Aorta (tissue), 5 donors: ENCODE measurements at places on chromosomes 7 and 10. TPM values are rescaled to one million over a fixed set of nuclear protein-coding genes. Genes with fewer than 3 reads are reported as not detected.
A peak's percentile ranks its signal among the peaks of the same experiment; 100 is the strongest.

DNA sequence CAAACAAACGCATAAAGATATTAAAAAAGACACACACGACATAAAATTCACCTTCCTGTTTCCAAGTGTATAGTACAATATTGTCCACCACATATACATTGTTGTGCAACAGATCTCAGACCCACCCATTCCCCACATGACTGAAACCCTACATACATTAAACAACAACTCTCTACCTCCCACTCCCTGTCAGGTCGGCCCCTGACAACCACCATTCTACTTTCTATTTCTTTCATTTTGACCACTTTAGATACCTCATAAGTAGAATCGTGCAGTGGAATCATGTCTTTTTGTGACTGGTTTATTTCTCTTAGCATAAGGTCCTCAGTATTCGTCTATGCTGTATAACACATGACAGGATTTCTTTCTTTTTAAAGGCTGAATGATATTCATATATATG is 320.5 kb downstream of the BBS9 start:
- no peak for DNase-seq
- H3K36me3 ChIP-seq, result no peaks in the 10 kb centered on the region
- H3K27ac ChIP-seq, result no peak overlapping the region
- no peak overlapping the region for H3K4me3 ChIP-seq
- H3K27me3 ChIP-seq, result no peaks in the 10 kb centered on the region

DNA sequence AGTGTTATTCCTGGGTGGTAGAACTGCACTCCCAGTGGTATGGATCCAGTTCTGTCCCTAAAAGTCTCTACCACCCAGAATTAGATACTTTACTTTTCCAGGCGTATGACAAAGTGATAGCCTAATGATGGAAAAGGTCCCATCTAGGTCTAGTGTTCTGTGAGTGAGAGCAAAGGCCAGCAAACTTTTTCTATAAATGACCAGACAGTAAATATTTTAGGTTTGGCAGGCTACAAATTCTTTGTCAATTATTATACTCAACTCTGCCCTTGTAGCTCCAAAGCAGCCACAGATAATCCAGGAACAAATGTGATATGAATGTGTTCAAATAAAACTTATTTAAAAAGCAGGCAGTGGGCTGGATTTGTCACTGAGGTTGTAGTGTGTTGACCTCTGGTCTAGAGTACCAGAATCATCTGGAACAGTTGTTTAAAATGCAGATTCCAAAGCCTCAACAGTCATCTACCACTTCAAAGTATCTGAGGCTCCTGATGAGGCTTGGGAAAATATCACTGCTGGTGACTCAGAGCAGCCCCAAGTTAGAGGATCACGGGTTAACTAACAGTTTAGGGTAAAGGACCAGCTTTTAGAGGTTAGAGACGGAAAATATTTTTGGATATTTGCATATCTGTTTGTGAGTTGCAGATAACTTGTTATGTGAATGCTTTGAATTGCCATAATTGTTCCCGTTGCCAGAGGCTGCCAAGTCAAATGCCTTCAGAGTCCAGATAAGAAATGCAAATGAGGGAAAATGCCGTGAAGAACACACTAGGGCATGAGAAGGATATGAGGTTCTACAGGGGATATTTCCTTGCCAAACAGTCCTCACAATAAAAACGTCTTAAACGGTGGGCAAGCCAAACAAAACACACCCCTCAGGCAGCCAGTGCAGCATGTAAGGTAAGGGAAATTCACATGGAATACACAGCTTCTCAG is 19.4 kb downstream of the NRAP start:
- DNase-seq, result no peak
- H3K36me3 ChIP-seq, result no peaks in the 10 kb centered on the region
- peaks cover 2% of the 10 kb centered on the region for H3K4me1 ChIP-seq
- no peaks in the 10 kb centered on the region for H3K27me3 ChIP-seq
- H3K4me3 ChIP-seq, result no peak overlapping the region
- H3K27ac ChIP-seq, result no peak overlapping the region

GRCh38 chr7:39560408-39560807 is 5.8 kb upstream of the YAE1 start:
- no peak for DNase-seq
- H3K4me1 ChIP-seq, result no peaks in the 10 kb centered on the region
- H3K36me3 ChIP-seq, result no peaks in the 10 kb centered on the region
- H3K4me3 ChIP-seq, result no peak overlapping the region

GRCh38 chr10:132306864-132307751 is 642 bp downstream of the STK32C start:
- H3K36me3 ChIP-seq, result no peaks in the 10 kb centered on the region
- no peak overlapping the region for H3K27ac ChIP-seq
- H3K4me1 ChIP-seq, result no peaks in the 10 kb centered on the region
- DNase-seq, result peak; percentile 59
- H3K4me3 ChIP-seq, result peak overlapping the region; percentile 39
- no peaks in the 10 kb centered on the region for H3K27me3 ChIP-seq

GRCh38 chr10:94327649-94328048 is 35.1 kb downstream of the NOC3L start:
- H3K27me3 ChIP-seq, result no peaks in the 10 kb centered on the region
- no peak for DNase-seq
- H3K27ac ChIP-seq, result no peak overlapping the region
- H3K4me3 ChIP-seq, result no peak overlapping the region
- H3K4me1 ChIP-seq, result peaks cover 3% of the 10 kb centered on the region

DNA sequence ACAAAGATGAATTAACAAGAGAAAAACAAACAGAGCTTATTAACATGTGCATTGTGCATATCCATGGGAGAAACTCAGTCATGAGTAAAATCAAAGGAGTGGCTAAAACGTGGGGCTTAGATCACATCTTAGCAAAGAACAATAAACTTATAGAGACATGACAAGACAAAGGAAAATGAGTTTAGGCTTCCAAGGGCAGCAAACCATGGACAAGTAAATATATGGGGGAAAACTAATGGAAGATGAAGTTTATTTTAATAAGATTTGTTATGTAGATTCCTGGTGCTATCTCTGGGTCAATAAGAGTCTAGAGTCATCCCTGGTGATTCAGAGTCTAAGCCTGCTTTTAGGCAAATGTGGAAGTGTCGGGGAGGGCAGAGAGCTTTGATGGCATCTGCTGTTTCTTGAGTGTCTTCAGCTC is 87.2 kb upstream of the PLPP4 start:
- no peaks in the 10 kb centered on the region for H3K36me3 ChIP-seq
- no peak overlapping the region for H3K27ac ChIP-seq
- no peak overlapping the region for H3K4me3 ChIP-seq
- no peaks in the 10 kb centered on the region for H3K4me1 ChIP-seq
- no peaks in the 10 kb centered on the region for H3K27me3 ChIP-seq

The OR6B1 gene
- not detected for total RNA-seq

- H3K27ac ChIP-seq, result peak within 1 kb of the TSS; percentile 82
- DNase-seq, result peak; percentile 98
- peak within 1 kb of the TSS; percentile 97 for H3K4me3 ChIP-seq
- H3K27me3 ChIP-seq, result no peaks in the 10 kb centered on the region
- no peaks in the 10 kb centered on the region for H3K36me3 ChIP-seq
These were observed at the start of gene TBC1D12 for GRCh38 chr10:94402204-94402842. Gene TBC1D12, plus strand, starts transcription at chr10:94402541. Its CDS starts 73 bp downstream, at chr10:94402614.

GRCh38 chr10:116138897-116139296 is 134.1 kb downstream of the GFRA1 start:
- H3K27ac ChIP-seq, result no peak overlapping the region
- no peaks in the 10 kb centered on the region for H3K4me1 ChIP-seq
- no peaks in the 10 kb centered on the region for H3K27me3 ChIP-seq
- DNase-seq, result no peak

- H3K4me3 ChIP-seq, result no peak overlapping the region
- no peaks in the 10 kb centered on the region for H3K4me1 ChIP-seq
- H3K27ac ChIP-seq, result no peak overlapping the region
These were observed 154.3 kb downstream of the ELAPOR2 start for GRCh38 chr7:86904949-86905834.

- H3K27ac ChIP-seq, result no peak overlapping the region
- H3K4me3 ChIP-seq, result no peak overlapping the region
- H3K36me3 ChIP-seq, result no peaks in the 10 kb centered on the region
- DNase-seq, result no peak
These were observed 36.8 kb downstream of the JCAD start for GRCh38 chr10:30022590-30022989.

- H3K27me3 ChIP-seq, result no peaks in the 10 kb centered on the region
- H3K4me3 ChIP-seq, result no peak overlapping the region
- no peak for DNase-seq
- H3K4me1 ChIP-seq, result no peaks in the 10 kb centered on the region
- no peak overlapping the region for H3K27ac ChIP-seq
These were observed 763.3 kb downstream of the SORCS1 start for GRCh38 chr10:106401161-106401560.

The SH2D4B gene
- total RNA-seq, result 0.52 TPM

The ASAH2 gene
- 5.2 TPM for total RNA-seq

DNA sequence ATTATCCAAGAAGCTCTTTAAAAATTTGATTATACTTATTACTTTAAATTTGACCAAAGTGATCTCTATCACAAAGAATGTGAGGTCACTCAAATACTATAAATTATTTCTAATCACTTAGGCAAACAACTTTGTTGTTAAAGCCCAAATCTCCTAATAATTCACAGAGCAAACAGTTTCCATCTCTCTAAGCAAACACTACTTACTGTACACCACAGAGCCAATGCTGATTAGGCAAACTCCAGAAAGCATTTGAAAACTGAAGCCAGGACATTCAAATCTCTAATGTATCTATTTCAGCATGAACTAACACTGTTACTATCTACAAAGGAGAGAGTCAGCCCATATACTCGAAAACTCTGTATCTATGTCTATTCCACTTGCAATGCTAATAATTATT is 107.1 kb downstream of the RNF32 start:
- H3K4me3 ChIP-seq, result no peak overlapping the region
- H3K36me3 ChIP-seq, result no peaks in the 10 kb centered on the region
- H3K4me1 ChIP-seq, result no peaks in the 10 kb centered on the region
- no peaks in the 10 kb centered on the region for H3K27me3 ChIP-seq
- no peak for DNase-seq
- H3K27ac ChIP-seq, result no peak overlapping the region

- no peak for DNase-seq
- H3K27ac ChIP-seq, result no peak overlapping the region
- H3K36me3 ChIP-seq, result no peaks in the 10 kb centered on the region
- no peaks in the 10 kb centered on the region for H3K27me3 ChIP-seq
- no peaks in the 10 kb centered on the region for H3K4me1 ChIP-seq
These were observed 12.3 kb downstream of the LRIT2 start for GRCh38 chr10:84213076-84213475.

DNA sequence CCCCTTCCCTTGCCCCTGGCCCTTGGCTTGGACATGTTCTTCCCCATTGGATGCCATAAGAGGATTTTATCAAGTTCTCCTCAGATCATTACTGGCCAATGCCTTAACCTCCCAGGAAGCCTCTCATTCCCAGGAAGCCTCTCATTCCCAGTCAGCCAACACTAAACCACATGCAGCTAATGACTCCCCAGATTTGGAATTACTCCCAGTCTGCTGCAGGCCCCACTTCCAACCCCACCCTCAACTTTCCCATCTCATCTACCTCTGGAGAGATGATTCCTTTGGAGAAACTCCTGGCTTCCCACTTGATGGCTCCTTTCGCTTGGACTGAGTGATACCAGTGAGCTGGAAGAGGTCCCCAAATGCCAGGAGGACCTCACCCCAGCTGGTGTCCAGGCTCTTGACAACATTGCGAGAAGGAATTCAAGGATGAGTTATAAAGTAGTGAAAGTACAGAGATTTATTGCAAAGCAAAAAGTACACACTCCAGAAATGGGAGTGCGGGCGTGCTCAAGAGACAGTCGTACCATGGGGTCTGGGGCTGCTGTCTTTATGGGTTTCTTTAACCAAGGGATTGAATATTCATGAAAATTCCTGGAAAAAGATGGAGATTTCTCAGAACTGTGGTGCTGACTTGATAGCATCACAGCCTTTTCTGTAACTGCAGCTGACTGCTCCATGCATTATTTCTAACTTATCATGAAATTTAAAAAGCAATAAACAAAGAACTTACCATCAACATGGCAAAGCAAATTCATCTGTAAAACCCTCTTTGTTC is 117.2 kb upstream of the ADCY1 start:
- no peaks in the 10 kb centered on the region for H3K4me1 ChIP-seq
- H3K4me3 ChIP-seq, result no peak overlapping the region
- H3K27me3 ChIP-seq, result no peaks in the 10 kb centered on the region
- H3K27ac ChIP-seq, result no peak overlapping the region

GRCh38 chr10:62583876-62584615 is 209.9 kb downstream of the ZNF365 start:
- H3K27me3 ChIP-seq, result no peaks in the 10 kb centered on the region
- H3K4me1 ChIP-seq, result no peaks in the 10 kb centered on the region
- H3K27ac ChIP-seq, result no peak overlapping the region
- no peaks in the 10 kb centered on the region for H3K36me3 ChIP-seq

GRCh38 chr7:55508221-55509011 is 63.9 kb downstream of the VOPP1 start:
- H3K27me3 ChIP-seq, result no peaks in the 10 kb centered on the region
- H3K27ac ChIP-seq, result no peak overlapping the region
- H3K4me1 ChIP-seq, result no peaks in the 10 kb centered on the region
- no peak for DNase-seq
- no peaks in the 10 kb centered on the region for H3K36me3 ChIP-seq

DNA sequence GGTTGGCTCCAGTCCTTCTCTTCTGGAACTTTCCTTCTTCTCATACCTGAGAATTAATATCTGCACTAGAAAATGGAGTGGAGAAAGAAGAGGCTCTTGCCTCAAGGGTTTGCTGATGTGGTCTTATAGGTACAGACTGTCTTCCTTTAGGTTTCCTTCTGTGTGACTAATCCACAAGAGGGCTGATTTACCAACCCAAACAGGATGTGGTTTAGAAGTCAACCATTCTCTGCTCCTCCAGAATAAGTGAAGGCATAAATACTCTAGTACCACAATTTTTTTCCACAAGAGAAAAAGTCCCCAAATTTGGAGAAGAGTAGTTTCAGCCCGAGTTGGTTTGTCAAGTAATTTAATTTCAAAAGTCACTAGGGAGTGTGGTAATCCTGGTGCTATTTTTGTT is 85.8 kb downstream of the NRP1 start:
- no peak overlapping the region for H3K27ac ChIP-seq
- H3K27me3 ChIP-seq, result no peaks in the 10 kb centered on the region
- H3K4me1 ChIP-seq, result no peaks in the 10 kb centered on the region
- peaks cover 1% of the 10 kb centered on the region for H3K36me3 ChIP-seq

DNA sequence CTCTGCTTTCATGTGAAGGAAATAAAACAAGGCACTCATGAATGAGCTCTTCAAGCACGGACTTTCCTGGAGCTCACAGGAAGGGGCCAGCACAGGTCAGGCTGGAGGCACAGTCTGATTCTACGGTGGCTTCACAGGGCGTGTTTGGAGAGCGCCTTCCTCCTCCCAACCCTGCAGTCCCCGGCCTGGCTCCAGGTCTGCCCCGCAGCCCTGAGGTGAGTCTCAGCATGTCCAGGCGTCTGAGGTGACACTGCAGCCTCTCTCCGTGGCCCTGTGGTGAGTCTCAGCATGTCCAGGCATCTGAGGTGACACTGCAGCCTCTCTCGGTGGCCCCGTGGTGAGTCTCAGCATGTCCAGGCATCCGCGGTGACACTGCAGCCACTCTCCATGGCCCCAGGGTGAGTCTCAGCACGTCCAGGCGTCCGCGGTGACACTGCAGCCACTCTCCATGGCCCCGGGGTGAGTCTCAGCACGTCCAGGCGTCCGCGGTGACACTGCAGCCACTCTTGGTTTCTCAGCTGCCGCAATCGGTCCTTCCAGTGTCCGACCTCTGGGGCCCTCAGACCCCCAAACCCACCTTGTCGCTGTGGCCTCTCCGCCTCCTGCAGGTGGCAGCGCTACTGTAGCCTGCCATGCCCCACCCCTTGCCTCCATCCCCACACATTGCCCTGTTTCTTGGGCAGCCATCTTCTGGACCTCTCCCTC is 381.7 kb downstream of the DNAJB6 start:
- no peak overlapping the region for H3K27ac ChIP-seq
- no peak overlapping the region for H3K4me3 ChIP-seq
- no peaks in the 10 kb centered on the region for H3K4me1 ChIP-seq
- DNase-seq, result no peak
- no peaks in the 10 kb centered on the region for H3K36me3 ChIP-seq
